ENCODE measurements at places on chromosomes 6 and 20. TPM values are rescaled to one million over a fixed set of nuclear protein-coding genes. Genes with fewer than 3 reads are reported as not detected.
A peak's percentile ranks its signal among the peaks of the same experiment; 100 is the strongest.

Gene AGPAT1
- total RNA-seq = 88.9 TPM

Gene GJA1
- 682 TPM for total RNA-seq

DNA sequence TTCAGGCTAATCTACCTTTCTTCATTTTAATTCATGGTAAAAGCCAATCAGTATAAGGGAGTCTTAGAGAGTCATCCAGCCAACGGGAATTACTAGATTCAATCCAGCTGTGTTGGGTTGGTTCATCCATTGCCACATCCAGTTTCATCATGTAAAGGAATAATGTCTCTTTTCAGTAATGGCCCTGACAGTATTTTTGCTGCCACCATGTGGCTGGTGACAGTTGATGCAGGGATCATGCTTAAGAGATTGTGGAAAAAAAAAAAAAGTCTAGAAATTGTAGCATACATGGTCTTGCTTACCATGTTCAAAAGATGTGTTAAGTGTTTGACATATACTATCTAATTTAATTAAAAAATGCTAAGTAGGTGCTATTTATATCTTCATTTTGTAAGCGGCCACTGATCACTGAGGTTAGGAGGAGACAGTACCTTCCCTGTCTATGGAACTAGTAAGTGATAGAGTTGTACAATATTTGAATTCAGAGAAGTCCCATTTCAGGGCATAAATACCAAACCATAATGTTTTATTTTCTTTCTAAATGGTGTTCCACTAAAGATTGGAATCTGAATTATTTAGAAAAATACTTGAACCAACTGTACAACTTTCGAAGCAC, 135.9 kb downstream of the KHDRBS2 start:
- no peaks in the 10 kb centered on the region for H3K36me3 ChIP-seq
- no peak overlapping the region for H3K4me3 ChIP-seq
- no peak for DNase-seq
- H3K4me1 ChIP-seq = peaks cover 11% of the 10 kb centered on the region
- H3K27ac ChIP-seq = no peak overlapping the region
- H3K27me3 ChIP-seq = no peaks in the 10 kb centered on the region

DNA sequence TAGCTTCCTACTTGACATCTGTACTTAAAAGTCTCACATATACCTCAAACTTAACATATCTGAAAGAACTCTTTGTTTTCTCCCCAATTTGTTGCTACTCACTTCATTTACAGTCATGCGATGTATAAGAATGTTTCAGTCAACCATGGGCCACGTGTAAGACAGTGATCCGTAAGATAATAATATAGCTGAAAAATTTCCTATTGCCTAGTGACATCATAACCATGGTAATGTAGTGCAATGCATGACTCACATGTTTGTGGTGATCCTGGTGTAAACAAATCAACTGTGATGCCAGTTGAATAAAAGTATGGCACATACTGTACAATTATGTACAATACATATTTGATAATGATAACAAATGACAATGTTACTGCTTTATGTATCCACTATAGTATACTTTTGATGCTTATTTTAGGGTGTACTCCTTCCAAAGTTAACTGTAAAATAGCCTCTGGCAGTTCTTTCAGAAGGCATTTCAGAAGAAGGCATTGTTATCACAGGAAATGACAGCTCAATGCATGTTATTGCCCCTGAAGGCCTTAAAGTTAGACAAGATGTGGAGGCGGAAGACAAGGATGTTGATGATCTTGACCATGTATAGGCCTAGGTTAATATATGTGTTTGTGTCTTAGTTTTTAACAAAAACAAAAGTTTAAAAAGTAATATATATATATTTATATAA, 579.0 kb downstream of the EPHA7 start:
- H3K4me3 ChIP-seq = no peak overlapping the region
- no peak for DNase-seq
- H3K36me3 ChIP-seq = no peaks in the 10 kb centered on the region
- peaks cover 13% of the 10 kb centered on the region for H3K4me1 ChIP-seq
- H3K27me3 ChIP-seq = peaks cover 55% of the 10 kb centered on the region

- no peak overlapping the region for H3K27ac ChIP-seq
- no peaks in the 10 kb centered on the region for H3K27me3 ChIP-seq
- no peaks in the 10 kb centered on the region for H3K4me1 ChIP-seq
- no peaks in the 10 kb centered on the region for H3K36me3 ChIP-seq
- DNase-seq = no peak
Observed at GRCh38 chr6:159114569-159114968, 54.6 kb upstream of the FNDC1 start.

Gene OR12D3
- total RNA-seq = not detected

Gene CDH26
- total RNA-seq = 1.0 TPM

DNA sequence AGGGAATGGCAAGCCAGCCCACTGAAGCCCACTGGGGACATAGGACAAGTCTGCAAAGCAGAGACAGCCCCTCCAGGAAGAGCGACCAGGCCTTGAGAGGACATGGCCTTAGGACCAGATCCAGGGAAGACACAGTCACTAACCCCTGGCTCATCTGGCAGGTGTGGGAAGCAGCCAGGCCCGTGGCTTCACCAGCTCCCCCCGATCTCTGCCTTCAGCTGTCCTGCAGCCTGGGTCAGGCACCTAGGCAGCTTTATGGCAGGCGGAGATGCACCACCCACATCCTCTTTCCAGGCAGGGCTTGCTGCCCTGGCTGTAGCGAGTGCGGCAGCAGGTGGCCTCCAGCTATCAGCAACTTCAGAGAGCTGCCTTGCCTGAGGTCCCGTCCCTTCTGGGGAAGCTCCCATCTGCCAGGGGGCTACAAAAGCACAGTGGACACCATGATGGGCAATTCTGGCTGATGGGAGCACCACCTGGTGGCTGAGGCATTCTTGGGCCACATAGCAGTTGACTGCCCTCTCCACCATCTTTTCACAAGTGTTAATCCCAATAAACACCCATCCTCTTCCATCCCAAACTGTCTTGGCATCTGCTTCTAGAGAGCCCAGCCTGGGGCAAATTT, 85.8 kb downstream of the DZANK1 start:
- H3K36me3 ChIP-seq = peaks cover 3% of the 10 kb centered on the region
- H3K27me3 ChIP-seq = no peaks in the 10 kb centered on the region
- H3K4me1 ChIP-seq = no peaks in the 10 kb centered on the region
- H3K27ac ChIP-seq = no peak overlapping the region

- no peaks in the 10 kb centered on the region for H3K36me3 ChIP-seq
- no peak overlapping the region for H3K4me3 ChIP-seq
- no peak for DNase-seq
- H3K4me1 ChIP-seq = peaks cover 12% of the 10 kb centered on the region
Observed at GRCh38 chr20:57898332-57898731, 188.5 kb upstream of the PMEPA1 start.

Gene ZC2HC1B
- not detected for total RNA-seq

GRCh38 chr6:62763125-62763912, 447.9 kb upstream of the FKBP1C start:
- H3K27me3 ChIP-seq = no peaks in the 10 kb centered on the region
- no peak for DNase-seq
- peaks cover 12% of the 10 kb centered on the region for H3K4me1 ChIP-seq
- no peak overlapping the region for H3K27ac ChIP-seq
- H3K36me3 ChIP-seq = no peaks in the 10 kb centered on the region
- no peak overlapping the region for H3K4me3 ChIP-seq

GRCh38 chr20:36304786-36305495, 1.2 kb upstream of the DLGAP4 start:
- peaks cover 21% of the 10 kb centered on the region for H3K4me1 ChIP-seq
- H3K27ac ChIP-seq = no peak overlapping the region
- H3K36me3 ChIP-seq = no peaks in the 10 kb centered on the region
- peaks cover 45% of the 10 kb centered on the region for H3K27me3 ChIP-seq
- H3K4me3 ChIP-seq = peak overlapping the region; percentile 72

Gene ISM1
- 0.52 TPM for total RNA-seq

Gene PXDC1
- 4.4 TPM for total RNA-seq

DNA sequence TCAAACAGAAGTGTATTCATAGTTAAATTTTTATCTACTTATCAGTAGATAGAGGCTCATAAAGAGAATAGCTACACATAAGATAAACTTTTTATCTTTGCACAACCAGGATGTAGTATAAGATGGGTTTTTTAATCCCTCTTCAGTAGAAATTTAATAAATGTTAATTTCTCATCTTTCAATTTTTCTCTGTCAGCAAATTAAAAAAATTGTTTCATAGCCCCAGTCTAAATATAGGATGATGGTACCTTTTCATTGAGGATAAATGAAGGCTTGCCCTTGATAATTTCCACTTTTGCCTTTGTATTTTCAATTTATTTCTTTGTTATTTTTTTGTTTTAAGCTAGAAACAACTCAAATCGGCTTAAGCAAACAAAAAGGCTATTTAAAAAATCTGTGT, 251.2 kb upstream of the NOX3 start:
- H3K36me3 ChIP-seq = no peaks in the 10 kb centered on the region
- H3K27ac ChIP-seq = no peak overlapping the region
- H3K27me3 ChIP-seq = no peaks in the 10 kb centered on the region

Gene C6orf52
- 1.8 TPM for total RNA-seq

- no peak overlapping the region for H3K4me3 ChIP-seq
- DNase-seq = no peak
- no peaks in the 10 kb centered on the region for H3K4me1 ChIP-seq
- no peak overlapping the region for H3K27ac ChIP-seq
Observed at GRCh38 chr6:132412656-132413498, 11.6 kb upstream of the MOXD1 start.

- no peaks in the 10 kb centered on the region for H3K27me3 ChIP-seq
- H3K36me3 ChIP-seq = peaks cover 13% of the 10 kb centered on the region
- H3K4me3 ChIP-seq = no peak overlapping the region
Observed at GRCh38 chr6:111823831-111824607, 49.2 kb downstream of the FYN start.

DNA sequence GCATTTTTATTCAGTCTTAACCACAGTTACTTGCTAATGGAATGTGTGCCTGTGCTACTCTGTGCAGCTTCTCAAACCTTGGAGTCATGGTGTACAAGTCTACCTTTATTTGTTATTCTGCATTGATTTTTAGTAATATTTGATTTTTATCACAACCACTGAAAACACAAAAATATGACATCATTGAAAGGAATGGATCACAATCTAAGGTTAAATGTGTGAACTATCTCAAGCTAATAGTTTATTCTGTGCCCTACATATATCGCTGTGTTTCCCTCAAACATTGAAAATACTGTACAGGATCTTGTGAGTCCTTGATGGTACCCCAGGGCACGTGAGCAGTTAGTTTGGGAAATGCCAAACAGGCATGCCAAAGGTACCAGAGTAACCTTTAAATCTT, 573.4 kb downstream of the FRK start:
- DNase-seq = no peak
- peaks cover 4% of the 10 kb centered on the region for H3K4me1 ChIP-seq
- H3K4me3 ChIP-seq = no peak overlapping the region
- peaks cover 11% of the 10 kb centered on the region for H3K36me3 ChIP-seq
- H3K27ac ChIP-seq = no peak overlapping the region
- H3K27me3 ChIP-seq = no peaks in the 10 kb centered on the region

Gene SPINT4
- not detected for total RNA-seq

Gene MTFR2
- 8.5 TPM for total RNA-seq

Gene BLCAP
- total RNA-seq = 85.6 TPM

DNA sequence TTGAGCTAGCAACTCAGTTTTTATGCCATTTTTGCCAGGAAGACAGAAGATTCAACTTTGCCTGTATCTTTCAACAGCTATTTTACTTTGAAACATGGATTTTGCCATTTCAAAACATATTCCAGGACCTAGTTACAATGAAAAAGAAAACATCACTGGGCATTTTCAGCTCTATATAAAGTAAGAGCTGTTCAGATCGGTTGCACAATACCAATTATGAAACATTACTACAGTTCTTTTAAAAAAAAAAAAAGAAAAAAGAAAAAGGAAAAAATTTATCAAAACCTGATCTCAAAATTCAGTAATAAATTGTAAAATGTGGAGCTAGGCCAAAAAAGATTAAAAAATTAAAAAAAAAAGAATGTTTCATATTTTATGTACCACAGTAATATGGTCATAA, 15.6 kb downstream of the BCLAF1 start:
- H3K4me3 ChIP-seq = no peak overlapping the region
- H3K36me3 ChIP-seq = peaks cover 82% of the 10 kb centered on the region
- no peak overlapping the region for H3K27ac ChIP-seq
- DNase-seq = no peak
- H3K27me3 ChIP-seq = no peaks in the 10 kb centered on the region

- DNase-seq = no peak
- peaks cover 25% of the 10 kb centered on the region for H3K4me1 ChIP-seq
- H3K4me3 ChIP-seq = no peak overlapping the region
- no peak overlapping the region for H3K27ac ChIP-seq
- no peaks in the 10 kb centered on the region for H3K36me3 ChIP-seq
Observed at GRCh38 chr20:33687993-33688937, 2.1 kb upstream of the E2F1 start.

DNA sequence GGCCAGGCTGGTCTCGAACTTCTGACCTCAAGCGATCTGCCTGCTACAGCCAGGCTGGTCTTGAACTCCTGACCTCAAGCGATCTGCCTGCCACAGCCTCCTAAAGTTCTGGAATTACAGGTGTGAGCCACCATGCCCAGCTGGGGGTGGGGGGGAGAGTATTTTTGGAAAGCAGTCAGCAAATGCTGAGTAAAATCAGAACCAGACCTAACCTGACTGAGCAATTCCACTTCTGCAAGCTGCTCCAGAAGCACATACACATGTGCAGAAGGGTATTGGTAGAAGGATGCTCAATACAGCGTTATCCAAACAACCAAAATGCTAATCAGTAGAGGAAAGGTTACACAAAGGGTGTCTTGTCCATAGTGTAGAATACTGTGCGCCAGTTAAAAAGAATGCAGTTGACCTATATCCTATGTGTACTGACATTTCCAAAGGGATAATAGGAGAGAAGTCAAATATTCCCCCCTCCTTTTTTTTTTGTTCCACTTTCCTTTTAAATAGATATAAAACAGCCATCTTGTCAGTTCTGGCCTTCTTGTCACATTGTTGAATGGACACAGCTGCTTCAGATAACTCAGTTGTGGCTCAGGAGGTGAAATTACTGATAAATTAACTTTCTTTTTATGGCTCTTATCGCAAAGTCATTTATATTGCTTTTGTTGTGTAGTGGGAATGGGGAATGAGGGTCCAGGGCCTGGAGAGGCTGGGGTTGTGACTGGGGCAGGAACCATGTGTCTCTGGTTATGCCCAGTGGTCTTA, 74.6 kb downstream of the DTD1 start:
- no peaks in the 10 kb centered on the region for H3K36me3 ChIP-seq
- H3K27ac ChIP-seq = no peak overlapping the region

GRCh38 chr6:7463785-7464184, 74.2 kb downstream of the RIOK1 start:
- peak overlapping the region; percentile 59 for H3K27ac ChIP-seq
- H3K4me1 ChIP-seq = peaks cover 14% of the 10 kb centered on the region
- no peak for DNase-seq
- H3K27me3 ChIP-seq = no peaks in the 10 kb centered on the region
- H3K4me3 ChIP-seq = no peak overlapping the region
- H3K36me3 ChIP-seq = no peaks in the 10 kb centered on the region

Gene EMILIN3
- 5.8 TPM for total RNA-seq

DNA sequence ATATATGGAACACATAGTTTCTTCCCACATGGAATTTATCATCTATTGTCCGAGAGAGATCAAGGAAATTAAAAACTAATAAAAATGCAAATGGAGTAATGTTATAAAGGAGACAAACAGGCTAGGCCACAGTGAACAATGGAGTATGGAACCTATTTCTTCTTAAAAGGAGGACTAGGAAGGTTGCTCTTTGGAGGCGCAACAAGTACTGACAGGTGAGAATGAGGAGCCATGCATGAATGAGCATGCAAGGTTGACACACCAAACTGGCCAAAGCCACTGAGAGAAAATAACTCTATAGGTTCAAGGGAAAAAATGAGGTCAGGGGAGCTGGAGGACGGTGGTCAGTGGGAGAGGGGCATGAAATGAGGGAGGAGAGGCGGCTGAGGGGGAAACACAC, 40.9 kb downstream of the PSMB1 start:
- H3K4me1 ChIP-seq = no peaks in the 10 kb centered on the region
- no peak overlapping the region for H3K4me3 ChIP-seq
- no peaks in the 10 kb centered on the region for H3K36me3 ChIP-seq
- peaks cover 11% of the 10 kb centered on the region for H3K27me3 ChIP-seq
- DNase-seq = no peak

GRCh38 chr6:165447141-165447540, 137.7 kb upstream of the C6orf118 start:
- DNase-seq = no peak
- peaks cover 3% of the 10 kb centered on the region for H3K4me1 ChIP-seq
- peaks cover 18% of the 10 kb centered on the region for H3K36me3 ChIP-seq
